ENCODE measurements at places on chromosomes 11 and 22. TPM values are rescaled to one million over a fixed set of nuclear protein-coding genes. Genes with fewer than 3 reads are reported as not detected.

Gene FREY1
- not detected for total RNA-seq

Gene SLC22A25
- 0.10 TPM for total RNA-seq

Gene XKR3
- total RNA-seq = not detected

Gene TMEM191C
- total RNA-seq = 1.8 TPM

Gene B4GALNT4
- 10.8 TPM for total RNA-seq

Gene MS4A15
- total RNA-seq = not detected

Gene RFPL2
- not detected for total RNA-seq

Gene TMPRSS4
- total RNA-seq = 2.5 TPM

Gene WNT7B
- total RNA-seq = 4.3 TPM

Gene PANX2
- total RNA-seq = 0.30 TPM

Gene UBE4A
- 31.4 TPM for total RNA-seq

Gene OR52E1
- total RNA-seq = not detected

Gene QSER1
- total RNA-seq = 41.3 TPM

Gene MYO7A
- total RNA-seq = 2.8 TPM

Gene LIF
- 1.9 TPM for total RNA-seq

- DNase-seq = no peak
Measured at GRCh38 chr11:64655941-64656601, 65.1 kb downstream of the SLC22A12 start.

GRCh38 chr22:19733755-19734154 lies 10.4 kb downstream of the GP1BB start:
- DNase-seq = no peak

- no peak for DNase-seq
Measured at GRCh38 chr22:32306561-32306960, 51.1 kb upstream of the RFPL3 start.

GRCh38 chr11:116656011-116656410 lies 116.8 kb downstream of the BUD13 start:
- no peak for DNase-seq

DNA sequence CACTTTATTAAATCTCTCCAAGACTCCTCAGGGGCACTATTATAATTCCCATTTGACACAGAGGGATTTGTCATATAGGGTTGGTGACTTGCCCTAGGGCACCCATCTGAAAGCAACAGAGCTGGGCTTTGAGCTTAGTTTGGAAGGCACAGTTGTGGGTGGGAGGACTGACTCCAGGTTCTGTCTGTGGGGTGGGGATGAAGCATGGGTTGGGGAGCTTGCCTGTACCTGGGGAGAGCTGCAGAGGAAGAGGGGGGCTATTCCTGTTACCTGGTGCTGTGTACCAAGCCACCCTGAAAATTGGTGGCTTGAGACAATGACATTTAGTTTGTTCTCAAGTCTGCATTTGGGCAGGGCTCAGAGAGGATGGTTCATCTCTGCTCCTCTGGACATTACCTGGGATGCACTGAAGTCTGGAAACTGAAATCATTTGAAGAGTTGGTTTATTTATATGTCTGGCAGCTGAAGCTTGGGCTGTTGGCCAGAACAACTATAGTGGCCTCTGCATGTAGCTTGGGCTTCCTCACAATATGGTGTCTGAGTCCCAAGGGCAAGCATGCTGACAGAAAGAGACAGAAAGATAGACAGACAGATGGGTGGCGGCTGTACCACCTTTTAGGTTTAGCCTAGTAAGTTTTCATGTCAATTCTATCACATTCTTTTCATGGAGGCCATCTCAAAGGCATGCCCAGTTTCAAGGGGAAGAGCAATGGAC lies 44.9 kb downstream of the LRRC32 start:
- DNase-seq = no peak

DNA sequence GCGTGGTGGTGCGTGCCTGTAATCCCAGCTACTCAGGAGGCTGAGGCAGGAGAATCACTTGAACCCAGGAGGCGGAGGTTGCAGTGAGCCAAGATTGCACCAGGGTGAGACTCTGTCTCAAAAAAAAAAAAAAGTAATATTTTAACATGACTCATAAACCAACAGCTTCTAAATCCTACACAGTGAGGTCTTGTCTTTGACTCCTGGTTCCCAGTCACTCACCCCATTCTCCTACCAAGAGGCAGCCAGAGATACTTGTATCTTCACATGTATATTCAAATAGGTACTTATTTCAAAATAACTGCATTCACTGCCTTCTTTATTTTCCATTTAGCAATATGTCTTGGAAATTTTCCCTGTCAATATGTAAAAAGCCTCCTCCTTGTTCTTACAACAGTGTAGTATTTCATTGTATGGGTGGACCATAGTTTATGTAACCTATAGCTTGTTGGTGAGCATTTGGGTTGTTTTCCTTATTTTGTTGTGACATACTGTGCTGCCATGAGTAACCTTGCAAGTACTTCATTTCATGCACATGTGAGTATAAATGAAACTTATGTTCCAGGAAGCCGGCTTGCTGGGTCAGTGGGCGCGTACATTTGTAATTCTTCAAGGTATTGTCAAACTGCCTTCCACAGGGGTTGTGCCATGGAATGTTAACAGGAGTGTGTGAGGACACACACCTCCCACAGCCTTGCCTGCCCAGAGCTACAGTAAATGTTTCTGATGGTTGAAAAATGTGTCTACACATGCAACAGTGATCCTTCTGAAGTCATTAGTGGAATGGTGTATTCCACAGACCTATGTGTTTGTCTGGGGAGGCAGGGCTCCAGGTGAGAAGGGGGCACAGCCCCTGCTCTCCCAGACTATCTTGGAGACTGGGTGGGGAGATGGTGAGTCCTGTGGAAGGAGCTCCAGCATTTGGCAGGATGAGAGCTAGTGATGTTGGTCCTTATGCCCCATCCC lies 47.9 kb downstream of the OSBP2 start:
- DNase-seq = no peak

- DNase-seq = no peak
Measured at GRCh38 chr11:124762624-124763155, 600 bp upstream of the ESAM start.

DNA sequence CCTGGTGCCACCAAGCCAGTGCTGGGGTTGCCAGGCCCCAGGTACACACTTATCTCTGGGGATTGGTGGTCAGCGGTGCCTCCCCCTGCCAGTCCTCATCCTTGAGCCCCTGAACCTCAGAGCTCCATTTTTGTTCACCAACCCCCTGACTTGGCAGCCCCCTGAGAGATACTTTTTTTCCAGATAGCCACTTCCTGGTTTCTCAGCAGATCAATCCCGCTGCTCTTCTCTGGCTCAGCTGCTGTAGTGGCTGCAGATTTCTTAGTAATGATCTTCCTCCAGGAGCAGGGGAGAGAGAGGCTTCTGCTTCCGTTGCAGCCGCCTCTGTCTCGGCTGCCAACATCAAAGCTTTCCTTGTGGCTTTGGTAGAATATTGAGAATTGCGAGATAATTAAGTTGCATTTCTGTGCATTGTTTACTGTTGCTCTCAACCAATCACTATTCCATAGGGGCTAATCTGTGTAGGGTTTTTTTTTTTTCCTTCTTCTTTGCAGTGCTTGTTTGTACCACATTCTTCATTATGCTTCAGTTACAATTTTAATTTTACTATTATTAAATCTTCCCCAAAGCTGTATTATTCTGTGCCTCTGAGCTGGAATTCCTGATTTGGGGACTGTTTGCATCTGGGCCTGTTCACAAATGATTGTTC lies 92.1 kb downstream of the PKNOX2 start:
- DNase-seq = no peak

DNA sequence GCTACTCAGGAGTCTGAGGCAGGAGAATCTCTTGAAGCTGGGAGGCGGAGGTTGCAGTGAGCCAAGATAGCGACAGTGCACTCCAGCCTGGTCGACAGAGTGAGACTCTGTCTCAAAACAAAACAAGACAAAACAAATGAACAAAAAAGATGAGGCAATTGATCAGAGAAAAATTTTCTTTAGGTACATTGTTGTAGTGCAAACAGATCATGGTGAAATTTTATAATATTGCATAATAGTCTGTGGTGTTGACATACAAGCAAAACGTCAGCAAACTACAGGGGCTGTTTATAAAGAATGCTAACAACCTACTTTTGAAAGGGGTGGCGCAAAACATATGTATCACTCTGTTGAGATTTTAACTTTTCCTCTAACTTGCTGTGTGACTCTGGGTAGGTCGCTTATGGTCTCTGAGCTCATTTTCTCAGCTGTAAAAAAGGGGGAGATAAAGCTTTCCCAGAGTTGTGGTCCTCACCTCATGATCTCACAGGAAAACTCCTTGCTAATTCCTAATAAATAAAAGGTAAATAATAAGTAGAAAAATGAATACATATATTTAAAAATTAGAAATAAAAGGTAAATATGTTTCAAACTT lies 64.8 kb upstream of the NUP160 start:
- DNase-seq = no peak

- DNase-seq = no peak
Measured at GRCh38 chr11:6941970-6942369, 15.7 kb downstream of the ZNF215 start.

GRCh38 chr11:36586543-36586942 lies 7.8 kb upstream of the IFTAP start:
- no peak for DNase-seq

- no peak for DNase-seq
Measured at GRCh38 chr11:6579681-6580080, 23.7 kb downstream of the RRP8 start.

DNA sequence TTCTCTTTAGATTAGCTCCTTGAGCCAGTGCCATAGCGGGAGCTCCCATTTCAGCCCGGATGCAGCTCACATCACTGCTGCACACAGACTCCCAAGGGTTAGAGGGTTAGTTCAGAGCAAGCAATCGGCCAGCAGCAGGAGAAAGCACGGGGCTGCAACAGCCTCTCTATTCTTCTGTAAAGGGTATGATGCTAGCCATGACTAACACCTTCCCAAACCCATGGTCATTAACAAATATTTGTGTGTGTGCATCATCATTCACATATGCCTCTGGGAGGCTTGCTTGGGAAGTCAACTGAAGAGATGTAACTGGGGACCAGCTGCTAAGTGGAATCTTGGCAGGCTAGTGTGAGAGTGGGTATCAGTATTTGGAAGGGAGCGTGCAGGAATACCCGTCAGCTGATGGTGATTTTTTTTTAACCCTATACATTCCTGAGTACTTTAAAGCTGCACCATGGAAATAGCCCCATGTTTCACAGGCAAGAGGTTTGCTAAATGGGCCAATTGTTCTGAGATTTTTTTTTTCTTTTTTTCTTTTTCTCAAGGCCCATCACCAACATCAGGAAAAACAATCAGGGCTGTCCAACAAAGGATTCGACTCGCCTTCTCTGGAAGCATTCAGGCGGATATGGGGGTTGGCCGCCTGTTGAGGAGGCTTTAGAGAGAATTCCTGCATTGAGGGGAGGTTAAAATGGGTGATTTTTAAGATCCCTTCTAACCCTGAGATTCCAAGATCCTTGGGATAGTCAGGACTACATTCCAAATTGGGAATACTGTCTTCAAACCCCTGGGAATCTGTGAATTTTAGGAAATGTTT lies 33.2 kb upstream of the CCDC89 start:
- DNase-seq = peak; percentile 84

DNA sequence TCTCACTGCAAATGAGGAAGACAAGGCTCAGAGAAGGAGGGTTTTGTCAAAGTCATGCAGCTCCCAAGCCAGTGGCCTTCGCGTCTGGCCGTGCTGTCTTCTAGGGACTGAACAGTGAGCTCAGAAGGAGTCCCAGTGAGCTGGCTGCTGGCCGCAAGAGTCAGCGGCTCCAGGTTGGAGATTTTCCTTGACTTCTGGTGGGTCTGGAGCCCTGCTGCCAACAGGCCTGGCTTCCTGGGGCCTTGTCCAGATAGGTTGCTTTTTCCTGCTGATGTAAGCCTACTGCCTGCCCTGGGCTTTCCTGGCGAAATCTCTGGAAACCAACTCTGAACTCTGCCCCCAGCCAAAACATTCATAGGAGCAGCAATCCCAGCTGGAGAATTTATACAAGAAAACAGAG lies 272.7 kb upstream of the CADM1 start:
- no peak for DNase-seq

DNA sequence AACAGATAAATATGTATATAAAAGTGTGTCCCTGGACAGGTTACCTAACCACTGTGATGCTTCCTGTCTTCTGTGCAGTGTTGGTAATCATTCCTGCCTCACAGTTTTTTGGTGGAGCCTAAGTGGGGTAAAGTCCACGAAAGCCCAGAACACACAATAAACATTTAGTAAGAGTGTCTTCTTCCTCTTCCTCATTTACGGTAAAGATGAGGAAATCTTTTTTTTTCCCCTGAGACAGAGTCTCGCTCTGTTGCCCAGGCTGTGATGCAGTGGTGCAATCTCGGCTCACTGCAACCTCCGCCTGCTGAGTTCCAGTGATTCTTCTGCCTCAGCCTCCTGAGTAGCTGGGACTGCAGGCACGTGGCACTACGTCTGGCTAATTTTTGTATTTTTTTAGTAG lies 117.1 kb downstream of the LDLRAD3 start:
- DNase-seq = no peak

- no peak for DNase-seq
Measured at GRCh38 chr11:30608534-30608933, 22.4 kb upstream of the MPPED2 start.

- DNase-seq = no peak
Measured at GRCh38 chr22:20956258-20957101, 10.6 kb upstream of the AIFM3 start.

GRCh38 chr11:113245216-113245615 lies 69.2 kb upstream of the TTC12 start:
- DNase-seq = no peak

- DNase-seq = no peak
Measured at GRCh38 chr11:44972746-44973435, 22.2 kb upstream of the TP53I11 start.

DNA sequence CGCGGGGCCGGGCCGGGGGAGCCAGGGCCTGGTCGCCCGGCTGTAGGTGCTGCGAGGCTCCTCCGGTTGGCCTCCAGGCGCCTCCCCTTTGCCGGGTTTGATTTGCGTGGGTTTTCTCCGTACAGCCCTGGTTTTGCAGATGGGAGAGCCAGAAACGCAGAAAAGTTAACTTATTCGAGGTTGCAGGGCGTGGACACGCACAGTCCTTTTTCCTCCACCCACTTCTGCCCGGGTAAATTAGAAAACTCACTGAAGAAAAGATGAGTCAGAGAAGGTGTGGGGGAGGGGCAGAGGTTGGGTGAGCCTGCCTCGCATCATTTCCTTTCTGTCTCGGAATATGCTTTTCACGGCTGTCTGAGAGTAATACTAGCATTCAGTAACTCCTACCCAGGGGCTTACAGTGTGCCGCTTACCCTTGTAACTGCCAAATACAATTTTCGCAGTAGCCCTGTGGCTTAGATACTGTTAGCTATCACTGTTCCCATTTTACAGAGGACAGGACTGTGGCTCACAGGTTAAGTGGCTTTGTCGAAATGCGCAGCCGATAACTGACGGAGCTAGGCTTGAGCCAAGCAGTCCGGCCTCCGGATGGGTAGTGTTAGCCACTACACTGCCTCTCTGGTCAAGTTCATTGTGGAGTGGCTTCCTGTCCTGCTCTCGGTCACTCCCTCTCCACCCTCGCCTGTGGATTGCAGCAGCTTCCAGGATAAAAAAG lies 812 bp downstream of the FADD start:
- no peak for DNase-seq

All from skin of body (tissue), 3 donors.